ENCODE measurements at places on chromosomes 12 and 14.
A peak's percentile ranks its signal among the peaks of the same experiment; 100 is the strongest.

DNA sequence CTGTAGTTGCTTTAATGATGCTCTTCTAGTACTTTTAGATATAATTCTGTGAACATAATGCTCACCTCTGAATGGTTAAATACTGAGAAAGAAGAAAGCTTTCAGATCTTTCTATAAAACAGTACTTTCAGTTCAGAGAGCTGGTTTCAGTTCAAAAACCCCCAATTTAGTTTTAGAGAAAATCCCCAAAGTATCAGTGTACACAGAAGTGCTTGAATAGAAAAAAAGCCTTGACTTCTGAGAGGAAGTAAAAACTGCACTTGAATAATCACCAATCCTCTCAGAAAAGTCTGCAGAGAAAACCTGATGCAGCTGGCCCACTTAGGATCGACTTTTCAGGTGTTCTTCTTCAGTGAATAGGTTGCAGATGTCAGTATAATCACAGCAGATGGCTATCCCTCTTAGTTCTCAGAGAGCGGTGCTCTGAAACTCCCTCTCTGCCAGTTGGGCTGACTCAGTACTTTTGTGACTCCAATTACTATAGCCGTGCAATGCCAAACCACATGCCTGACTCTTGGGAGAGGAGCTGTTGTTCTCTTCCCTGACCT, 616.3 kb downstream of the LRFN5 start:
- DNase-seq: no peak

GRCh38 chr14:57568554-57568953, 74.9 kb upstream of the CCDC198 start:
- no peak for DNase-seq

- no peak for DNase-seq
Observed at GRCh38 chr12:115866909-115867525, 410.5 kb downstream of the MED13L start.

DNA sequence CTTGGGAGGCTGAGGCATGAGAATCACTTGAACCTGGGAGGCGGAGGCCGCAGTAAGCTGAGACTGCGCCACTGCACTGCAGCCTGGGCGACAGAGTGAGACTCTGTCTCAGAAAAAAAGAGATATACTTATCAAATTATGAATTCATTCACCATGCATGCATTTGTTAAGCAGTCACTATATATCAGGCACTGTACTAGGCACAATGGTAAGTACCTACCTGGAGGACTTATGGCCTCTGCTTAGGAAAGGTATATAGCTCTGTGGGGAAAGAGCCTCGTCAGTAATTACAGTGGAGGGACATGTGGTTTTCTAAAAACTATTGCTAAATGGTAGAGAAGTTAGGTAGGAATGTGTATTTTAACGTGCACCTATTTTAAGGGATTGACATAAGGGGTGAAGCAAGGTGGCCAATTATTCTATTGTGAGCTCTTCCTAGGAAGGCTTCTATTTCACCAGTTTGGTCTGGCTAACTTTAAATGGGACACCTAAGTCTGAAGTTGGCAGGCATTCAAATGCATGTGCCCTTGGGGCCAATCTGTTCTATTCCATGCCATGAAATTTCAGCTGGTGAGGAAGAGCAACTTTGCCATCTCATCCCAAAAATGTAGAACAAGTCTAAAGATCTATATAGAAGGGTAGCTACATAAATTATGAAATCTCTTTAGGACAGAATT, 15.0 kb downstream of the TCP11L2 start:
- DNase-seq: no peak

DNA sequence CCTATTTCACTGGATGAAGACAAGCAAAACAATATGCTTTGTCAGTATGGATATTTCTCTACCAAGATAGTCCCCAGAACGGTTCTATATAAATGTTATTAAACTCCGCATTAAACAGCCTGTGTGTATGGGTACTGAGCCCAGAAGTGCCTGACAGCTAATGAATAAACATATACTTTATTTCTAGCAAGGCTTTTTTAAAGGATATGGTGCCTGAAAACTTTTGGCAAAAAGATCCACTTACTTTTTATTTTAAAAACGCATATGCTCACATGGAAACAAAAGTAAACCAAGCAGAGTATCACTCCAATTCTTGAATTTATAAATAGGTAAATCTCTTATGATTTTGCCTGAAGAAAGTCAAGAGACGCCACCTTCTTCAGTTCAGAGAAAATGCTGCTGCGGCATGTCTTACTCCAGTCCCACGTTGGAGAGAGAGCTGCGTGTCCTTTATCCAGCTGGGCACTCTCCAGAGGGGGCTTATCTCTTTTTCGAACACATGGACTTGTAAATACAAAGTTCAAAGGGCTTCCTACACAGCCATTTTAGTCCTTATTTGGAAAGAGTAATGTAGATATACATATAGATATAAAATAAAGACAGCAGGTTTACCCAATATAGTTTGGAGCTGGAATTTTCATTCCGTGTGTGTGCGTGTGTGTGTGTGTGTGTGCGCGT, 264.2 kb downstream of the ADAMTS20 start:
- no peak for DNase-seq

GRCh38 chr12:25083211-25083610, 111.7 kb downstream of the DNAI7 start:
- DNase-seq: no peak

- no peak for DNase-seq
Observed at GRCh38 chr14:74507085-74507484, 13.5 kb downstream of the ISCA2 start.

DNA sequence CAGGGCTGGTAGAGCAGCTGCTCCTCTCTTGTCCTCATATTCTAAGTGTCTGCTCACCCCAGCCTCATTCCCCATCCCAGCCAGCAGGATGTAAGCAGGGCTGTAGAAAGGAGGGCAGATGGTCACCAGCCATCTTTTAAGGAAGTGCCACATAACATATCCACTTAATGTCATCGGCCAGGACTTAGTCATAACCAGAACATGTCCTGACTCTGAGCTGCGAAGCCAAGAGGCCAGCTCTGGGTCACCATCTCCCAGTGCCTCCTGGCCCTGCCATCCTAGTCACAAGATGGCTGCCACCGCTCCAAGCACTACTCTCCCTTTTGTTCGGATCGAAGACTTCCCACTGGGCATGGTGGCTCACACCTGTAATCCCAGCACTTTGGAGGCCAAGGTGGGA, 123.9 kb downstream of the PLXNC1 start:
- DNase-seq: no peak

DNA sequence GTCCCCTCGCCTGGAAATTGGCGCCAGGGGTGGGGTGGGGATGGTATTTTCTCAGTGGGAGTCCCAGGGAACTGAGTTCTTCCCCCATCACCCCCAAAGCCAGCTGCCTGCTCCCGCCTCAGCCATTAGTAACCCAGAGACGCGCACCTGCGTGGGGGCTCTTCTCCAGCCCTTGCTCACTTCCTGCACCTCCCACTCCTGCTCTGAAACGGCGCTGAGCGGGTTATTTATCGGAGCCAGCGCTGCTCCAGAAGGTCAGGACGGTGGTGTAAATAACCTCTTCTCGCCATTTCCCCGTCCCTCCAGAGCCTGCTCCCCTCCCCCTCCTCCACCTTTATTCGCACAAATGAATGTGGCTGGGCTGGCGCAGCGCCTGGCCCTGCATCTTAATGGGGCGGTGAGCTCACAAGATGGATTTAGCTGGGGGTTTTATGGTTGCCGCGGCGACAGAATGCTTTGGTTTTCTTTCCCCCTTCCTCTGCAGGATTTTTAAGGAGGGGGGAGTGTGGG, 12.2 kb downstream of the GPR84 start:
- no peak for DNase-seq

GRCh38 chr12:114703060-114703493, 19.1 kb upstream of the TBX3 start:
- no peak for DNase-seq

DNA sequence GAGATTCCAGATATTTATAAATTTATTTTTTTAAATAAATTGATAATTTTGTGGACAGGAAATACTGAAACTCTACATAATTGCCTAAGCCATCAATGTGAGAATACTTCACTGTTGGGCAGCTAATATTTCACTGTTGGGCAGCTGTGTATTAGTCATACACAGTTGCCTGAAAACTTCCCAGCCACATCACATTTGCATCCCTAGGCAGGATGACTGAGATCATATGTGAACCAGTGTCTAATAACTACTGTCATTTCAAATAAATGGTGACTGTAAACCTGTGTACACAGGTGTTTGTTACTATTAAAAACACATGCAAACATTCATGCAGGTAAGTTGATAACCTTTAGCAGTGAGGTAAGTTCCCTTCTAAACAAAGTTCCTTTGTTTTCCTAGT, 43.9 kb downstream of the TMTC3 start:
- no peak for DNase-seq

- DNase-seq: no peak
Observed at GRCh38 chr12:114936148-114937079, 252.4 kb upstream of the TBX3 start.

- DNase-seq: no peak
Observed at GRCh38 chr12:20376984-20377383, 8.6 kb downstream of the PDE3A start.

- DNase-seq: no peak
Observed at GRCh38 chr14:66634876-66635275, 126.9 kb downstream of the GPHN start.

GRCh38 chr12:113515082-113515856, 43.6 kb upstream of the LHX5 start:
- DNase-seq: no peak

DNA sequence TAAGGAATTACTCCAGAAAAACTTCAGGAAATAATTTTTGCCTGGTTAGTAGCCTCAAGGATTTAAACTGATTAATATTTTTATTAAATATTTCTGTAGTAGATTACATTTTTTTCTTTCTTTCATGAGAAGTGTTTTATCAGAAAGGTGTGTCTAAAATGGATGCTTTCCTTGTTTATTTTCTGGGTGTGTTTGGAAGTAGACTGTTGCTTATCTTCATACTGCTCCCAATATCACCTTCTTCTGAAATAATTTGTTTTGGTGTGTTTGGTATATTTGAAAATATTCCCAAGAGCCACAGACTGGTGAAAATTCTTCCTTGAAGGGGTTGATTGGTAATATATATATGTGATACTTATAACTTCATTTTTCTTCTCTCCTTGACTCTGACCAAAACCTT, 10.1 kb upstream of the REP15 start:
- no peak for DNase-seq

GRCh38 chr12:32266756-32267155, 132.6 kb upstream of the FGD4 start:
- no peak for DNase-seq

DNA sequence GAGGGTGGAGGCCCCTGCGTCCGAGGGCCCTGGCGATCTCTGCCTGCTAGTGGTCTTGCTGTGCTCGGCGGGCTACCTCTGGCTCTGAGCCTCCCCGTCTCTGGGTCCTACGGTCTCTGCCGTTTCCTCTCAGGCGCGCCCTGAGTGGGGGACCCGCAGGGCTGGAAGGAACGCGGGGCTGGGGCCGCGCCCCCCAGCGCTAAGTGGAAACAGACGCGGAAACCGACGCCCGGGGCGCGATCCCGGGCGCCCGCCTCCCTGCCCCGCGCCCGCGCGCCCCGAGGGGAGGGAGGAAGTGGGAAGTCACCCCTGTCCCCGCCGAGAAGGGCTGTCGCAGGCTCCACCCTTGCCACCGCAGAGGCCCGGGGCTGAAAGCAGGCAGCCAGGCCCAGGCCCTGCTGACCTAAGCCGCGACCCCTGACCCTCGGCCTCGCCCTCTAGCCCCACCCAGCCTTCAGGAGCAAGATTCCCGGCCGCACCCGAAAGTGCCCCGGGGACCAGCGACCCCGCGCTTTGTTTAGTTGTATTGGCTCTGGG, 831 bp downstream of the CRIP1 start:
- peak; percentile 72 for DNase-seq

DNA sequence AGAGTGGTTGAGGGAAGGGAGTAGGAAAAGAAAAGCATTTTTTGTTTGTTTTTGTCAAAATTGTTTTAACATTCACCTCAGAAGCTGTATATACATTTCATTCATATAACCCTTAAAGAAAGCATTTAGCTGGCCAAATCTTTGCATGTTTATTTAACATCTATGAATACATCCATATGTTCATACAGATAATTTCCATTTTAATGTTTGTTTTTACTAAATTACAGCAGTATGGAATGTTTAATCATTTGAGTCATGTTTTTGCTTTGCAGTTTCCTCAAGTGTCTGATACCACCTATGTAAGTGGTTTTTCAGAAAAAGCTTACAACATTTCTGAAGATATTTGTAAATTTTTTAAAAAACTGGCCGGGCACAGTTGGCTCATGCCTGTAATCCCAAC, 84.3 kb upstream of the ATF1 start:
- no peak for DNase-seq

DNA sequence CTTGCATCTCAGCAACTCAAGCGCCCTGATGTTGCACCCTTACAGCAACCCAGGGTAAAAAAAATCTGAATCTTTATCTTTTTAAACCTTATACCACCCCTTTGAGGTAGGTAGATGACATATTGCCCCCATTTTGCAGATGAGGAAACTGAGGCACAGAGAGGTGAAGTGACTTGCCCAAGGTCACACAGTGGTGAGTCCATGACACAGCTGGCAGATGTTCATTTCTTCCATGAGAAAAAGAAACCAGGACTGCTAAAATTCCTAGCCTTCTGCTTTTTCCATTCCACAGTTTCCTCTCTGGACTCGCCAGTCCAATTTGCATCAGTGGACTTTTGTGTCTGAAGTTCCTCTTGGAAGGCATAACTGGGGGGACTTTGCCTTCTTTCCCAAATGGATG, 79.3 kb downstream of the IGF1 start:
- no peak for DNase-seq

DNA sequence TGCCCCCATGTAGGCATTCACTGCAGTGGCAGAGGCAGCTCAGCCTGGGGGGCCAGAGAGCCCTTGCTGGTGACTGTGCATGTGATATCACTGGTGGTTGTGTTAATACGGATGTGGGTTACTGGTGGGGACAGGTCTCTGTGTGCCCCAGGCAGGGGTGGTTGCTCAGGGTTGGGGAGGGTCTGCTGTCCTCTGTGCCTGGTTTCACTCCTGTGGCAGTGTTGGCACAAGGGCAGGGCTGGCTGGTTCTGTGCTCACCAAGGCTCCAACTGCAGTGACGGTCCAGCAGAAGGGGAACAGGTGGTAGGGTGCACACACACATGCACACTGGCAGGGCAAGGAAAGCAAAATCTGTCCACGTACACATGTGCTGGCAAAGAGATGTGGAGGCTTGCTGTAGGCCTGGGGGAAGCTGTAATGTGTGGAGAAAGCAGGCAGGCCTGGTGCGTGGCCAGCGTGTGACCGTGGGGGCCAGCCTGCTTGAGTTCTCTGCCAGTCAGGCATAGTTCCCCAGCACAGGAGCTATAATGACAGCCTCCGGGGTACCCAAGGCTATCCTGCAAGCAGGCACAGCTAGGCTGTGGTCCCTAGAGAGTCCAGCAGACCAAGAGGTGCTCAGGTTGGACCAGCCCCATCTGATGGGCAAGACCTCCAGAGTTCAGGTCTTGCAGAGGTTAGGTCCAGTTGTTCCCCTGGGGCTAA, 254.6 kb downstream of the FBXL14 start:
- DNase-seq: no peak

DNA sequence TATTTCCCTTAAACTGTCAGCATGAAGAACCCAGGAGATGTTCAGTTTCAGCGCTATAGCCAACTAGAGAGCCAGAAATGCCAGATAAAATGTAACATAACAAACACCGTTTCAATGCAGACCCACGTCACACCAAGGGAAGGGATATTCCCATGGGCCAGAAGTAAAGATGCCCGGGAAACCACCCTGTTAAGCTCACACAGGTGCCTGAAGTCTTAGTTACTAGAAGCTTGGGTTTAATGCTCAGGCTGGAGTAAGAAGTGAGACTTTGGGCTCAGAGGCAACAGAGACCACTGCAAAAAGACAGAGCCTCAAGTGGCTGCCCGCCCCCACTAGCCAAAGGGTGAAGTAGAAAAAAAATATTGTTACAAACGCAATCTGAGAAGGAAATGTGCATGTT, 52.3 kb downstream of the SYNE3 start:
- no peak for DNase-seq

All from T-helper 2 cell (primary cell).